ENCODE measurements at places on chromosomes 16 and 17. TPM values are rescaled to one million over a fixed set of nuclear protein-coding genes. Genes with fewer than 3 reads are reported as not detected.

The KRTAP9-8 gene
- not detected for total RNA-seq

The VAMP2 gene
- total RNA-seq = 4.1 TPM

The FOXO3B gene
- total RNA-seq = 3.3 TPM

The MYBBP1A gene
- 85.7 TPM for total RNA-seq

The RAPGEFL1 gene
- total RNA-seq = 1.9 TPM

The DOC2B gene
- total RNA-seq = 11.8 TPM

The KCNJ12 gene
- 0.67 TPM for total RNA-seq

The SCNN1B gene
- total RNA-seq = 0.73 TPM

The MEOX1 gene
- 6.4 TPM for total RNA-seq

The CENPX gene
- 130 TPM for total RNA-seq

The TERF2IP gene
- total RNA-seq = 52.0 TPM

The KRT25 gene
- not detected for total RNA-seq

The MYH2 gene
- total RNA-seq = not detected
